ENCODE measurements at places on chromosomes 16 and 17.

GRCh38 chr16:85420501-85421337, 192.4 kb upstream of the GSE1 start:
- DNase-seq: no peak

DNA sequence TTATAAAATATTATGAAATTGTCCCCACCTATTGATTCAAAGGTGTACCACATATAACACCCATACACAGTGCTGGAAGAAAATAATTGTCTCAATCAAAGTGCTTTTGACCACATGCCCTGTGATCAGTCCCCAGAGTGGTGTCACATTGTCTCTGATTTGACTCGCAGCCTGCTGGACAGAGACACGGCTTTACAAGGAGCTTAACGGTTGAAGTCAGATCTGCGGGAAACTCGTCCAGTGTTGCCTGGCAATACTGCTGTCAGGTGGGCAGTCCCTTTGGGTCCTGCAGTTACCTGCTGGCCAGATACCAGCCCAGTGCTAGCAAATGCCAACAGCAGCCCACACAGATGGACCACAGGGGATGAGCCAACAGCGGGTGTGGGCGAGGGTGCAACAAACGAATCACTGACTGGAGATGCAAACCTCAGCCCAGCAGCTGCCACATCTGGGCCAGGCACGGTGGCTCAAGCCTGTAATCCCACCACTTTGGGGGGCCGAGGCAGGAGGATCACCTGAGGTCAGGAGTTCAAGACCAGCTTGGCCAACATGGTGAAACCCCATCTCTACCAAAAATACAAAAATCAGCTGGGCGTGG, 26.2 kb upstream of the SSTR2 start:
- no peak for DNase-seq

DNA sequence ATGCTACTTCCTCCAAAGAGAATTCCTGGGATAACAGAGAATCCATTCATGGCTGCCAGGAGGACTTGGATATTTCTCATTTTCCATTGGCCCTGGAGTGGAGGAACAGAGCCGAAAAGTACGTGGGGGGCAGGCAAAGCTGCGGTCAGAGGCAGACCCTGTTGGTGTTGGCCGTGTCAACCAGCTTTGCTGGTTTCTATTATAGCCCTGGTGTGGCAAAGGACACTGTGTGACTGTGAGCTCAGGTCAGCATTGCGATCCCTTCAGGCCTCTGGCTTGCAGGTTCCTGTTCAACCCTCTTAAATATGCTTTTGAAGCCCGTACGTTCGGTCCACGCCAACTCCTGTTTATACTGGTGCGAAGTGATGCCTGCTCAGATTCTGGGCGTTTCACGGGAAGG, 596.2 kb downstream of the MAF start:
- DNase-seq: no peak

DNA sequence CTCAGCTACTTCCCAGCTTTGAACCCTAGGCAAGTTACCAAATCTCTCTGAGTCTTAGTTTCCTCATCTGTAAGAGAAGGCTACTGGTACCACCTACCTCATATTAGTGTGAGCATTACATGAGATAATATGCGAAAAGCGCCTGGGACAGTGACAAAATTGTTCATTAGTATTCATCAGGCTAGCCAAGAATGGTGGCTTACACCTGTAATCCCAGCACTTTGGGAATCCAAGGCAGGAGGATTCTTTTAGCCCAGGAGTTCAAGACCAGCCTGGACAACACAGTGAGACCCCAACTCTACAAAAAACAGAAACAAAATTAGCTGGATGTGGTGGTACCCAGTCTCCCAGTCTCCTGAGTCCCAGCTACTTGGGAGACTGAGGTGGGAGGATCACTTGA, 3.3 kb downstream of the PLCD3 start:
- DNase-seq: no peak

GRCh38 chr17:66198242-66198641, 6.3 kb upstream of the CEP112 start:
- no peak for DNase-seq

- DNase-seq: no peak
Measured at GRCh38 chr16:66950971-66951790, 9.9 kb upstream of the CES3 start.

GRCh38 chr17:76866774-76867577, 1.2 kb upstream of the MGAT5B start:
- DNase-seq: no peak

GRCh38 chr16:64417711-64418227, 704.1 kb downstream of the CDH11 start:
- no peak for DNase-seq

DNA sequence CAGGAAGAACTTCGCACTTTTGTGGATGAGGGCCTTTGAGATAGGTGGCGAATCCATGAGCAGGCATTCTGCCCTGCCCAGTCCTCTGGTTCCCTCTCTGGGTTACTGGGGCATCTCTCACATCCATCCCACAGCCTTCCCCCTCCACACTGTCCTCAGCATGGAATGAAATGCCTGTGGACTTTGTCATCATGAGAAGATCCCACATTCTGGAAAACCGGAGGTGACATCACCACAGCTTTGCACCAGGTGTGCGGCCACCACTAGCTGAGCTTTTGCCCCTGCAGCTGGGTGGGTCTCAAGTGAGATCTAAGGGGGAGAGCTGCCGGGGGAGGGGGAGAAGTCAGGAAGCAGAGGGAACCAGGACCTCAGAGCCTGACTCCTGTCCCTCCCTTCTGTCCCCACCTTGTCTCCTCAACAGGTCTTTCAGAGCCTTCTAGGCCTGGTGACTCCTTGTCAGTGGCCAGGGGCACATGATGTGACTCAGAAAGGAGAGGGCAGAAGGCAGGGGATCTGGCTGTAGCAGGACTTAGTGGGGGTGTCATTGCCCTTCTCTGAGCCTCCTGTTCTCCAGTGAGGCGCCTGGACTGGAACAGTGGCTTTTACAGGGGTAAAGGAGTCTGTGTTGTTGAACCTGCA, 40.0 kb upstream of the DLX4 start:
- no peak for DNase-seq

DNA sequence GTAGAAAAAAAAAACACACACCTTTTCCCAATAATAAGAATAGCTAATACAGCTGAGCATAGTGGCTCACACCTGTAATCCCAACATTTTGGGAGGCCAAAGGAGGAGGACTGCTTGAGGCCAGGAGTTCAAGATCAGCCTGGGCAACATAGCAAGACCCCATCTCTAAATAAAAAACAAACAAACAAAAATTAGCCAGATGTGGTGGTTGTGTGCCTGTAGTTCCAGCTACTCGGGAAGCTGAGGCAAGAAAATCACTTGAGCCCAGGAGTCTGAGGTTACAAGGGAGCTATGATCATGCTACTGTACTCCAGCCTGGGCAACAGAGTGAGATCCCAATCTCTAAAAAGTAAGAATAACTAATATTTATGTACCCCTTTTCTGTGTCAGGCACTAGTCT, 42.8 kb upstream of the GFOD2 start:
- DNase-seq: no peak

GRCh38 chr17:38350035-38350434, 1.6 kb upstream of the SOCS7 start:
- no peak for DNase-seq

GRCh38 chr17:10114931-10115535, 83.4 kb downstream of the GAS7 start:
- peak; percentile 18 for DNase-seq

DNA sequence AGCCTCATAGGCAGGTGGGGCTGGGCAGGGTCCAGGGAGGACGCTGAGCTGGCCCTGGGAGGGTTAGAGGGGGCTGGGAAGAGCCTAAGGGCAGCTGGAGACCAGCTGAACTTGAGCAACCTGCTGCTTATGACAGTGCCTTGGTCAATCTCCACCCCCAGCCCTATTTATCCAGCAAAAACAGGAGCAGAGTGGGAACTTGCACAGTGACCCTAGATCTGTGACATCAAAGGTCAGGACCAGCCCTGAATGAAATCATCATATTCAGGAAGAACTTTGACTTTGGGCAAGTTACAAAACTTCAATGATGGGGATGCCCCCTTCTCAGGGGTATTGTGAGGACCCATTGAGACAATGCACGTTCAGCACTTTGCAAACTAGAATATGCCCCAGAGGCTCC, 9.4 kb downstream of the CD300LF start:
- no peak for DNase-seq

DNA sequence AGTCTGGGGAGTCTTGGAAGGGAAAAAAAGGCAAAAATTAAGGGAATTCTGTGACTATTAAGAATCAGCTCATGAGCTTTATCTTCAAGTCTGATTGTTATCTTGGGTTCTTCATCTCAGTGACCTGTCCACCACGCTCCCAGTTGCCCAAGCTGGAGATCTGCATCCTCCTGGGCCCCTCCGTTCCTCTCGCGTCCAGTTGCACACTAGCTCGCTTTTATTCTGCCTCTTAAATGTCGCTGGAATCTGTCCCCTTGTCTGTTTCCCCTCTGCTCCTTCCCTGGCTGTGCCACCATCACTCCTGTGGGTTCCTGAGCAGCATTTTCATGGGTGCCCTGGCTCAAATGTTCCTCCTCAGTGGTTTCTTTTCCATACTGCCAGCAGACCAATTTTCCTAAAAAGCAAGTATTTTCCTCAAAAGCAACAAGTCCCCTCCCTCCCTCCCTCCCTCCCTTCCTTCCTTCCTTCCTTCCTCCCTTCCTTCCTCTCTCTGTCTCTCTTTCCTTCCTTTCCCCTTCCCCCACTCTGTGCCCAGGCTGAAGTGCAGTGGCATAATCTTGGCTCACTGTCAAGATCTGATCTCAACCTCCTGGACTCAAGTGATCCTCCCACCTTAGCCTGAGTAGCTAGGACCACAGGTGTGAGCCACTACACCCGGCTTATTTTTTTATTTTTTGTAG, 1.4 kb downstream of the ENDOV start:
- no peak for DNase-seq

DNA sequence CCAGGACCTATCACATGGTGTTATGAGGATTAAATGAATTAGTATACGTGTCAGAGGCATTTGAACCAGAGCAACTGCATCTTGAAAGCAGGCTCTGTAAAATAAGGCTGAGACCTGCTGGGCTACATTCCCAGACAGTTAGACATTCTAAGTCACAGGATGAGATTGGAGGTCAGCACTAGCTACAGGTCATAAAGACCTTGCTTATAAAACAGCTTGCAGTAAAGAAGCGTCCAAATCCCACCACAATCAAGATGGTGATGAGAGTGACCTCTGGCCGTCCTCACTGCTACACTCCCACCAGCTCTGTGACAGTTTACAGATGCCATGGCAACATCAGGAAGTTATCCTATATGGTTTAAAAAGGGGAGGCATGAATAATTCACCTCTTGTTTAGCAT, 71.8 kb downstream of the IRF8 start:
- no peak for DNase-seq

- no peak for DNase-seq
Measured at GRCh38 chr16:47359478-47359877, 101.4 kb downstream of the ITFG1 start.

GRCh38 chr17:35146214-35146833, 1.3 kb upstream of the UNC45B start:
- DNase-seq: no peak

- DNase-seq: peak; percentile 77
Measured at GRCh38 chr17:16363749-16364536, 10.7 kb upstream of the CENPV start.

DNA sequence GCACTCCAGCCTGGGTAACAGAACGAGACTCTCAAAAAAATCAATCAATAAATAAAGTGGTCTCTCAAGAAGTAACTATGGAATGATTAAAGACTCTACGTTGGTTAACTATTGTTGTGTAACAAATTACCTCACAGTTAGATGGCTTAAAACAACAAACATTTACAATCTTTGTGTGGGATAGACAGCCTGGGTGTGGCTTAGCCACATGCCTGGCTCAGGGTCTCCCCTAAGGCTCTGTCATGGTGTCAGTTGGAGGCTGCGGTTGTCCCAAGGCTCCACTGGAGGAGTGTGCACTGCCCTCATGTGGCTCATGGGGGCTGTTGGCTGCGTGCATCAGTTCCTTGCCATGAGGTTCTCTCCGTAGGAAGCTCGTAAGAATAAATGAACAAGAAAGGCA, 294.5 kb downstream of the SNX29 start:
- no peak for DNase-seq

- no peak for DNase-seq
Measured at GRCh38 chr17:3659541-3660111, 8.8 kb downstream of the TAX1BP3 start.

- DNase-seq: no peak
Measured at GRCh38 chr17:4701116-4701515, 2.8 kb downstream of the PELP1 start.

DNA sequence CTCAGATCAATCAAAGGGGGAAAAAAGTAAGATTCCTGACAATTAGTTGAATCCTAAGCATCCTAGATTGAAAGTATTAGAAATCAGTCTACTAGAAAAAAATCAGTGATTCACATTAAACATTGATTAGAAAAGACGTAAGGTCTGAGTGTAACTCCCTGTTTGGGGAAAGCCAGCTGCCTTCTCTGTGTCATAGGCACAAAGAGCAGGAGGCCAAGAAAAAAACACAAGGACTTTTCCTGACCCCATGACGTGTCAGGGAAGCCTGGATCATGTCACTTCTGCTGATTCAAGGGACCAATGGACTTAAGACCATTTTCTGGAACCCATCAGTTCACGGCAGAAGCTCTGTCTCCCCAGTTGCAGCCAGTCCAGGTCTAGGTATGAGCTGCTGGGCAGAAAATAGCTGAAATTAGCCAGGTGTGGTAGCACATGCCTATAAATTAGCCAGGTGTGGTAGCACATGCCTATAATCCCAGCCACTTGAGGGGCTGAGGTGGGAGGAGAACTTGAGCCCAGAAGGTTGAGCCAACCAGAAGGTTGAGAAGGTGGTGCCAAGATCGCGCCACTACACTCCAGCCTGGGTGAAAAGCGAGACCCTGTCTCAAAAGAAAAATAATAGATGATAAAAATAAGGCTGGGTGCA, 35.9 kb downstream of the RANBP10 start:
- DNase-seq: no peak

DNA sequence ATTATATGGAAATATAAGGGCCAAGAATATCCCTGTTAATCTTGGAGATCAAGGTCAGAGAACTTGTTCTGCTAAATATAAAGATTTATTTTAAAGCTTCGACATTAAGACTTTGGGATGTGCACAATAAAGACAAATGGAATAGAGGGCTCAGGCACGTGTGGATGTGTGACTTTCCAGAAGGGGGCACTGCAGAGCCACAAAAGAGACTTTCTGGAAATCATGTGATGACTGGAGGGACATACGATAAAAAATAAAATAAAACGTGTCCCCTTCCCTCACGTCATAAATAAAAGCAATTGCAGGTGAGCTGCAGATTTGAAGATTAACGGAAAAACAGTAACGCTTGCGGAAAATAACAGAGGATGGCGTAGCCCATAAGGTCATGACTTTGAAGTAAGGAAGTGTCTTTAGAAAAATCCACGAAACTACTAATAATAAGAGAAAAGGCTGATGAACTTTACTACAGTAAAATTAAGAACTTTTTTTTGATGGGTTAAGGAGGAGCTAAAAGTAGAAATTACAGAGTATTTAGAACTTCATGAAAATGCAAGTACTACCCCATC, 9.4 kb upstream of the ENGASE start:
- DNase-seq: no peak

DNA sequence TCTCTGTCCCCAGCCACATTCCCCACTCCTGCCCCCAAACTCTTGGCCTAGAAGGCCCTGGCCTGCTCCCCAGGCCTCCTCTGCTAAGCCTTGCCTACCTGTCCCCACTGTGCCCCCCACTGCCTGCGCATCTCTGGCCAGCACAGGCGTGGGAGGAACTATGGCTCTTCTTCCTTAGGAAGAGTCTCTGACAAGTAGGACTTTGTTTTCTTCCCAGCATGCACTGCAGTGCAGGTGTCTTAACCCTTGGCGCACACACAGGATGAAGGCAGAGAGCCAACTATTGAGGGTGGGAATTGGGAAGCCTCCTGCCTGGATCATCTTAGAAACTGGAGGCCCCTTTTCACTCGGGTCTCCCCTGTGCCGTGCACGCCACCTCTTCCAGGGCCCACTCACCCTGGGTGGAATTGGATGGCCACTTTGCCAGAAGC, 3.6 kb downstream of the AMDHD2 start:
- no peak for DNase-seq
